ENCODE measurements at places on chromosomes 4 and X.

DNA sequence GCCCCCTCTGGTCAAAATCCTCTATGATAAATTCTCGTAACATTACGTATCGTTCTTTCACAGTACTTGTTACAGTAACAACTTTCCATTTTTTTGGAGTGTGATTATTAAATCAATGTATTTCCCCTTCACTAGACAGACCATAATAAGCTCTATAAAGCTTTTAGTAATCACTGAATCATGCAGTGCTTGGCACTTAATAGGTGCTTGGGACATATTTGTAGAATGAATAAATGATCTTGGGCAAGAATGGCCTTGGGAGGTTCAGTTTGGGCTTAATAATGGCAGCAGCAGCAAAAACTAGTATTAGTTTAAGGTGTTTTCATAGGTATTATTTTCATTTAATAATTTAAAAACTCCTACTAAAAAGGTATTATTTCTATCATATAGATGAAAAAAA, 33.4 kb upstream of the SFRP2 start:
- peak; percentile 64 for DNase-seq

GRCh38 chr4:80475236-80475635, 139.7 kb downstream of the CFAP299 start:
- DNase-seq, result no peak

DNA sequence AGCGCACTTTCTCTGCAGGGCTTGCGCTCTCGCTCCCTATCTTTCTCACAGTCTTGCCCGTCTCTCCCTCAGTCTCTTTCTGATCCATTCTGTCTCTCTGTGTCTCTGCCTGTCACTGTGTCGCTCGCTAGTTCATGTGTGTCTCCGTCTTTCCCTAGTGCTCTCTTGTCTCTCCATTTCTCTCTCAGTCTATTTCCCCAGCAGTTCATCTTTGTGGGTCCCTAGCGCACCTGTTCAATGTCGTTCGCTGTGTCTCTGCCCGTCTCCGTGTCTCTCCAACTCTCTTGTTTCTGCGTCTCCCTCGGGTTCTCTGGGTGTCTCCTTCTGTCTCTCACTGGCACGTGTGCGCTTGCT, 1.5 kb downstream of the GPR101 start:
- DNase-seq, result no peak

DNA sequence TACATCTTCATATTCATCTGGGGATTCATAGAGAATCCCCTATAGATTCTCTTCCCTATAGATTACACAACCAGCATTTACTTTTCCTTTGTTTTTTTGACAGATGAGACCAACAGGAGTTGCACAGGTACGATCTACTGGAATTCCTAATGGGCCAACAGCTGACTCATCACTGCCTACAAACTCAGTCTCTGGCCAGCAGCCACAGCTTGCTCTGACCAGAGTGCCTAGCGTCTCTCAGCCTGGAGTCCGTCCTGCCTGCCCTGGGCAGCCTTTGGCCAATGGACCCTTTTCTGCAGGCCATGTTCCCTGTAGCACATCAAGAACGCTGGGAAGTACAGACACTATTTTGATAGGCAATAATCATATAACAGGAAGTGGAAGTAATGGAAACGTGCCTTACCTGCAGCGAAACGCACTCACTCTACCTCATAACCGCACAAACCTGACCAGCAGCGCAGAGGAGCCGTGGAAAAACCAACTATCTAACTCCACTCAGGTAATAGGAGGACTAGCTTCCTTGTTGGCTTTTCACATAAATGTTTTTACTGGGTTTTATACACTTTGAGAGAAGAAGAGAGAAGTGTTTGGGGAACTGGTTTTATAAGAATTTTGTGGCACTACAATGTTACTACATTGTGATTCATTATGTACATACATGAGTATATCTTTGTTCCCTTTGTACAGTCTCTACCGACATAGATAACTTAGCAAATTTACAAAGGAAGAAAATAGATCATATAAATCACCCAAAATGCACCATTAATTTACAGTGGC, 137.2 kb downstream of the DIPK2B start:
- no peak for DNase-seq

- no peak for DNase-seq
Observed at GRCh38 chr4:7716010-7716721, 223.5 kb downstream of the AFAP1 start.

DNA sequence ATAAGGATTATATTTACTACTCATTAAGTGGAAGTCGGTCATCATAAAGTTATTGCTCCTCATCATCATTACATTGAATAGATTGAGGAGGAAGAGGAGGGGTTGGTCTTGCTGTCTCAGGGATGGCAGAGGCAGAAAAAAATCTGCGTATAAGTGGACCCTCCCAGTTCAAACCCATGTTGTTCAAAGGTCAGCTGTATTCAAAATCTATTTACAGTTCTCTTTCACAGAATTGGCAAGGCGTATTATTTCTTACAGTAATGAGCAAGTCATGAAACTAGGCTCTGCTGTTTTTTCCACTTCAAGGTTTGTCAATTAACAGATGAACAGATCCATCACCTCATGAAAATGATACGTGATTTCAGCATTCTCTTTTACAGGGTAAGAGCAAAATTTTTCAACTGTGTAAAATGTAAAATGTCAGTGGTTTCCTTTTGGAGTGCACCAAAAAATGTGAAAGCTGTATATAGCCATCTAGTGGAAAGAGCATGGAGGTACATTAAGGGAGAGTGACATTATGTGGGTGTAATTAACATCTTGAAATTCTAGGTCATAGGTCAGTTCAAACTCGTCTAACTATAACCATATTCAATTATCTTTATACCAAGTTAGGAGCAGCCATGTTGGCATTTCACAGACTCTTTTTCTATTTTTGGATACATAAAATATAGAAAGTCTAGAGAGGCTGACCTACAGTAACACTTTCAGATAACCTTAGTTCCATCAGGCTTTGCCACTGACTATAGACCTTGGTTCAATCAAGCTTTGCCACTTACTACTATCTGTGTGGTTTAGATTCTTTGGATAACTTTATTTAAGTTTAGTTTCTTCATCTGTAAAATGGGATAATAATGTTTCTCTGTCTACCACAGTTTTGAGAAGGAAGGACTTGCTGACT, 30.1 kb downstream of the NEIL3 start:
- peak; percentile 64 for DNase-seq

DNA sequence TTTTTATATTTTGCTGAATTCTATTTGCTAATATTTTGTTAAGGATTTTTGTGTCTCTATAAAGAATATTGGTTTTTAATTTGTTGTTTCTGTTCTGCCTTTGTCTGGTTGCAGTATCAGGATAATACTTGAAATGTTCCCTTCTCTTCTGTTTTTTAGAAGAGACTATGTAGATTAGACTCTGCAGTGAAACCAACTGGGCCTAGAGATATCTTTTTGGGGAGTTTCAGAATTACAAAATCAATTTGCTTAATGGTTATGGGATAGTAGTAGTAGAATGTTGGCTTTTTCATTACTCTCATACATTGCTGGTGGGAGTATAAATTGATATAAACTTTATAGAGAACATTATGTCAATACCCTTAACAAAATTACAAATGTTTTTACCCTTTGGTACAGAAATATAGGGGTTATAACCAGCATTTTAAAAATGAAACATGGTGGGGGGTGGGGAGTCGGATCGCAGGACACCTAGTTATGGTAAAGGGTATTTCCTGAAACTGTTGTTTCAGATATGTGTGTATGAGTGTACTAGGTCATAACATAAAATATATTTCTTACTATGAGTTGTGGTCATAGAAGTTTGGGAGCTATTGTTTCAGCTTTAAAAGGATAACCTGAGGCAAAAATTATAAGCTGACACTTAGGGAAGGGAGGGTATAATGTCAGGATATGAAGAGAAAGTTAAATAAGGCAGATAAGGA, 29.0 kb downstream of the CLOCK start:
- no peak for DNase-seq

Data from GM23248 (cell line).